ENCODE measurements at places on chromosomes 5 and 9.

- no peak for DNase-seq
Measured at GRCh38 chr9:105850852-105851500, 156.6 kb downstream of the TMEM38B start.

DNA sequence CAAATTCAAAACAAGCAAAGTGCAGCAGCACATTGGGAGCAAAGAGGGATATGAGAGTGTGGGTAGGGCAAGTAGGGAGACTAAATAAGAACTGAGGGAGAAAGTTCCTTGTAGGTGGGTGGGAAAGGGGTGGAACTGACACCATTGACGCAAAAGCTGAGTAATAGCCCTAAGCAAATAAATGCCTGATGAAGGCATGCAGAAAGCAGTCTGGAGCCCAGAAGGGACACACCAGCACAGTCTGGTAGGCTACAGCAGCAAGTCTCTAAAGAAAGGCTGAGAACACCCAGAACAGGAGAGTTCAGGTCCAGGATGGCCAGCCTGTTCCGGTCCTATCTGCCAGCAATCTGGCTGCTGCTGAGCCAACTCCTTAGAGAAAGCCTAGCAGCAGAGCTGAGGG, at the start of gene INSL4:
Gene INSL4, plus strand, starts transcription at position 208 of the 400 bp plus-strand sequence. Its CDS starts 105 bp downstream, at position 313.
- DNase-seq, result no peak

- no peak for DNase-seq
Measured at GRCh38 chr5:16477541-16477940, 11.9 kb upstream of the ZNF622 start.

DNA sequence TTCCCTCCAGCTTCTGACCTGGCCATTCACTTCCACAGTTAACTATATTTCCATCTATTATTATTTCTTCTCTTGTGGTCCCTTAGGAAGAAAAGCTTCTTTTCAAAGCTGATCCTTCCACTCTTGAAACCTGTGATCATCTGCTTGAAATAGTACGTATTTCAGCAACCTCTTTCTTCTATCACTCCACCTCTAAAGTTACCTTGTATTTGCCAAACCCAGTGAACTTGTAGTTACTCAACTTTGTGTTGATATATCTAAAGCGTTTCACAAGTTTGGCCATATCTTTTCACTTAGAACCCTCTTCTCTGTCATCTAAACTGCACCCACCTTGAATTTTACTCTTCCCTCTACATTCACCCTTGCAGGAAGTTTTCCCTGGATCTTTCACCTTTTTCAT, 173.8 kb upstream of the RAD23B start:
- DNase-seq, result no peak

- DNase-seq, result no peak
Measured at GRCh38 chr5:103271570-103272289, 13.2 kb downstream of the MACIR start.

- no peak for DNase-seq
Measured at GRCh38 chr5:143760131-143760505, 51.8 kb upstream of the HMHB1 start.

GRCh38 chr5:160905285-160905684, 53.3 kb upstream of the ATP10B start:
- DNase-seq, result no peak

- DNase-seq, result no peak
Measured at GRCh38 chr5:18761801-18762200, 1127.5 kb downstream of the TAF11L14 start.
